ENCODE measurements at places on chromosomes 13 and 19.
A peak's percentile ranks its signal among the peaks of the same experiment; 100 is the strongest.

DNA sequence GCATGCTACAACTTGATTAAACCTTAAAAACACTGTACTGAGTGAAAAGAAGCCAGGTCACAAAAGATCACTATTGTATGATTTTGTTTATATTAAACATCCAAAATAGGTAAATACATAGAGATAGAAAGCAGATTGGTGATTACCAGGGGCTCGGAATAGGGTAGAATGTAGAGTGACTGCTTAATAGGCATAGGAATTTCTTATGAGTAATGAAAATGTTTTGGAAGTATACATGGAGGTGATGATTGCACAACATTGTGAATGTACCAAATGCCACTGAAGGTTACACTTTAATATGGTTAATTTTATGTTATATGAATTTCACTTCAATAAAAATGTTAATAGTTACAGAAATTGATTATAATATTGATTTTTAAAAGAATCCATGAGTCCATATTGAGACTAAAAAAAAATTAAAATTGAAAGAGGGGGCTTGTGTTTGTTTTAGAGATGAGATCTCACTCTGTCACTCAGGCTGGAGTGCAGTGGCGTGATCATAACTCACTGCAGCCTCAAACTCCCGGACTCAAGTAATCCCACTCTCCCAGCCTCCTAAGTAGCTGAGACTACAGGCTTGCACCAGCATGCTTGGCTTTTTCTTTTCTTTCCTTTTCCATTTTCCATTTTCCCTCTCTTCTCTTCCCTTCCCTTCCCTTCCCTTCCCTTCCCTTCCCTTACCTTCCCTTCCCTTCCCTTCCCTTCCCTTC, 85.1 kb downstream of the FNDC3A start:
- no peak for DNase-seq

DNA sequence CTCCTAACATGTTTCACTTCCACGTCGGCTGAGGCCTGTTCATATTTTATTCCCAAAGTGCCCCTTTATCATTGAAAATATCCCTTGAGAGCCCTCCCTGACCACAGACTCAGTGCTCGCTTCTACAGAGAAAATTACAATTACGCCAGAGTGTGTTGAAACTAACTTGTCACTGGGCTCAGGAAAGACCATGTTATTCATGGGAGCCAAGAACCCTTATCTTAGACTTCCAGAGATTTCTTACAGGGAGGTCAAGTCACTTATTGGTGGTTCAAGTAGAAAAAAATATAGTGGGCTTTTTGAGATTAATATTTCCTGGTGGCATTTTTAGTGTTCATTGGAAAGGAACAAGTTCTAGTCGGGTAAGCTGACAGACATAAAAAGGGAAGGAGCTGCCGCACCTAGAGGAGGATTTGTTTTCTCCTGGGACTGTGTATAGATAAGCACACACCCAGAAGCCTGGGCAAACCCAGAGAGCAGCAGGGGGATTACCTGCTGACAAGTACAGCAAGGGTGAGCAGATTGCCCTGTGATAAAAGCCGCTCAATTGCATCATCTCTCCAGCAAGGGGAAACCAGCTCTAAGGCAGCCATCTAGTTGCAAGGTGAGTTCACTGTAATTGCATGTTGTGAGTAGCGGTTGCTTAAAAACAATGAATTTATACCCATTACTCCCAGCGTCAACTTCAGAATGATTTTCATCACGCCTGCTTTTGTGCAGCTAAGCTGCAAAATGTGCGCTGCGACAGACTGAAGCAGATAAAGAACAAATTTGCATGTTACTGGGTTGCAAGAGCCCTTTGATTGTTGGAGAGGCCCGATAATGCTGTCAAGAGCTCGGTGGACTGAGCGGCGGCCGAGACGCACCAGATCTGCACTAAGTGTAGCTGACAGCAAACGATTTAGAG, 46.2 kb downstream of the DCT start:
- peak; percentile 65 for DNase-seq

- no peak for DNase-seq
Measured at GRCh38 chr13:30634838-30635237, 17.1 kb downstream of the USPL1 start.

DNA sequence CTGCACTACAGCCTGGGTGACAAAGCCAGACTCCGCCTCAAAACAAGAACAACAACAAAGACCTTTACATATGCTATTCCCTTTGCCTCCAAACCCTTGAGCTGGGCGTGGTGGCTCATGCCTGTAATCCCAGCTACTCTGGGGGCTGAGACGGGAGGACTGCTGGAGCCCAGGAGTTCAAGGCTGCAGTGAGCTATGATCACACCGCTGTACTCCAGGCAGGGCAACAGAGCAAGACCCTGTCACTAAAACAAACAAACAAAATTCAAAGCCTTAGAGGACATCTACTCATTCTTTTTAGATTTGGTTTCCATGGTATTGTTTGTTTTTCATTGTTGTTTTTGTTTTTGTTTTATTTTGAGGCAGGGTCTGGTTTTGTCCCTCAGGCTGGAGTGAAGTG, 7.8 kb downstream of the ACER1 start:
- no peak for DNase-seq

GRCh38 chr19:45884682-45885555, 1.0 kb downstream of the IRF2BP1 start:
- no peak for DNase-seq

- DNase-seq: no peak
Measured at GRCh38 chr19:14395710-14396336, 14.6 kb downstream of the ADGRE5 start.

GRCh38 chr19:13240312-13241022, 90.3 kb downstream of the IER2 start:
- peak; percentile 13 for DNase-seq

DNA sequence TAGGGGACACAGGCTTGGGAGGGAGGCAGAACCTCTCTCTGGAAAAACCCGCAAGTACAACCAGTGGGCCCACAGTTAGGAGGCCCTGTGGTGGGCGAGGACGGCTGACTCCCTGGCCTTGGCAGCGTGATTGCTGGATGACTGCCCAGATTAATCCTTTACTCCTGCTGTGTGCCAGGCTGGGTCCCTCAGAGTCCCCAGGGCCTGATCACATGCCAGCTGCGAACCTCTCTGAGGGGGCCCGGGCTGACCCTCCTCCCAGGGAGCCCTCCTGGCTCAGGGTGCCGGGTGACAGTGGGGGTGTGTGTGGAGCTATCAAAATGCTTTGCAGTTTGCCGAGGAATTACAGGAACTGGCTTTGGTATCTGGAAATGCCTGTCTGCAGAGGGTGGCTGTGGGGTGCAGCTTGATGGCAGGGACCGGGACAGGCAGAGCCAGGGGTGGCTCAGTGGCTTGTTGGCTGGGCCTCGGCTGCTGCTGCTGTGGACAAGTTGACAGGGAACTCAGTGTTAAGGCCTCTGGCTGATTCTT, 48.9 kb downstream of the DNM2 start:
- DNase-seq: no peak

DNA sequence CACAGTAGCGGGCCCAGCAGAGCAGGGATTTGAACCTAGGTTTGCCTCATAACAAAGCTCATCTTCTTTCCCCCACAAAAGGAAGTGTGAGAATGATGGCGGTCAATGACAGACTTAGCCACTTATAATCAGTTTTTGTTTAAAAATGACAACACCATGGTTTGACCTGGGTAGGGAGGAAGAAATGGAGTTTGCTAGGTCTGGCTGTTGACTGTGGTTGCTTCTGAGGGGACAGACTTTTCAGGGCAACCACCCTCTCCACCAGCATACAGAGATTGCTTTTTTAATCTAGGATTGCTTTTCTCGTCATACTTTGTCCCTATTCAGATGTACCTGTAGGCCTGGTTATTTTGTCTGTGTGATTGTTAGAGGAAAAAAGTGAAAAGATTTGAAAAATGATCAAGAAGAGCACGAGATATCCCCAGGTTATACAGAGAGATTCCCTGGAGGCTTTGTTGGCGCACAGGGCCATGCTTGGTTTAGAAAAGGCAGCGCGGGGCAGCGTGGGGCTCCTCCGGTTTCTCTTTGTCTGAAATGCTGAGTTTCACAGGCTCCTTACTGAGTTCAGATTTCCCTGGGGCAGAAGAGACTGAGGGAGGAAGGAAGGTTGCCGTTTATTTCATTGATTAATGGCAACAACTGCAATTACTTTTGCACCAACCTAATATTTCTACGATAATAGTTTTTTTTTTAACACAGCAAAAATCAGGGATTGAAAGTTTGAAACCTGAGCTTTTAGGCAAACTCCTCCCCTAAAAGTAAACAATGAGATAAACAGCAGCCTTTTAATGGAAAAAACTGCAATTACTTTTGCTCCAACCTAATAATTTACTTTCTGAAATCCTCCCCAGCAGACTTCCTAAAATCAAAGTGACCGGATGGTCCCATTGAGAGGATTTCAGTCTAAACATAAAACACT, 97.0 kb upstream of the RNF113B start:
- DNase-seq: no peak

DNA sequence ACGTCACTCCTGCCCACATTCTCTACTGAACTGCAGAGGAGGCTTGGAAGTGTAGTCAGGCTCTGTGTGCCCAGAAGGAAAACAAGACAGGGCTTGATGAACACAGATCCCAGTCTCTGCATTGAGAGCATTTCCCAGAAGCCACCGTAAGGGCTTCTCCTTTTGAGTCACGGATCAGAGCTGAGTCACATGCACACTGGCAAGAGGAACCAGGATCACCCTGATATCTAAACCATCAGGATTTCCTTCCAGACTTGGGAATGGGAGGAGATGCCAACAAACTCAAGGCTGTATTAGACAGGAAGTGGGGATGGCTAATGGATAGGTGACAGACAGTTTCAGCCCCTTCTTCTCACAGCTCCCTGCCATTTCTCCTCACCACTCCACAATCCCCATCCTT, 17.7 kb upstream of the FBXO17 start:
- no peak for DNase-seq

DNA sequence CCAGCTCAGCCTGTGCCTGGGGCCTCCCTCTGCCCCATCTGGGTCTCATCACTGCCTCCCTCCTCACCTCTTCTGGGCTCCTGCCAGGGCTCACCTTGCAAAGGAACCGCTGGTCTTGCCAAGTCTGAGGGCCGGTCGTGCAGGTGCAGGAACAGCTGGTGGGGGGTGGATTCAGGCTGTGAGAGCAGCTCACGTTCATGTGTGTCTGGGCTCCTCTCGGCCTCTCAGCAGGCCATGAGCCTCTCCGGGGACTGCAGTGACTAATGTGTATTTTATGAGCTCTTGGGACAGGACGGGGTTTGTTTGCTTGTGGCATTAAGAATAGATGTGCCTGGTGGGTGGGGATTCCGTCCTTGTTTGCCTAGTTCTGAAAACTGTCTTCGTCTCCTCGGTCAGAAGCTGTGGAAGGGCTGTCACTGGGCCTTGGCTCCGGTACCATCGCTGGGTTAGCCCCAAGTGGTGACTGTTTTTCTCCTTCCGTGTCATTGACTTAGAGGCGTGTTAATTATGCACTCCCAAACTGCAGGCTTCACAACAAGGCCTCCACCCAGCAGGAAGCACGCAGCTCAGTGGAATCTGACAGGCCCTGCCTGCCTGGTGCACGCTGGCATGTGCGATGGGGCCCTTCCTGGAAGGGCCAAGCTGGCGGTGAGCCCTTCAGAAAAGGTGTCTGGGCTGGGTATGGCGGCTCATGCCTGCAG, 77.6 kb downstream of the KDM4B start:
- DNase-seq: no peak

DNA sequence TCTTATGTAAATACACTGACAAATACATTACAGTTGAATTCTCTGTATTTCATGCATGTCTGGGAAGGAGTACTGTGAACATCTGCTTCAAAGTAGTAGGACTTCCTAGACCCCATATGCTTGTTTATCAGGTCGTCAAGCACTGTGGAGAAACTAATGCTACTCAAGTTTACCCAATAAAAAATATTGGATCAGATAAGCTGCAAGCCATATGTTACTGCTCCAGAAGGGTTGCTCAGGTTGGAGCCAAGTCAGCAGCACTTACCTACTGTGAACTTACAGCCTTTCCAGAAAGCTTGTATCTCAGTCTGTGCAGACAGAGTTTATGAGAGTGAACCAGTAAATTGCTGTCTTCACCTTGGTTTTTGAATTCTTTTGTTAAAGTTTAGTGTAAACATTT, 36.2 kb downstream of the SLAIN1 start:
- DNase-seq: no peak

DNA sequence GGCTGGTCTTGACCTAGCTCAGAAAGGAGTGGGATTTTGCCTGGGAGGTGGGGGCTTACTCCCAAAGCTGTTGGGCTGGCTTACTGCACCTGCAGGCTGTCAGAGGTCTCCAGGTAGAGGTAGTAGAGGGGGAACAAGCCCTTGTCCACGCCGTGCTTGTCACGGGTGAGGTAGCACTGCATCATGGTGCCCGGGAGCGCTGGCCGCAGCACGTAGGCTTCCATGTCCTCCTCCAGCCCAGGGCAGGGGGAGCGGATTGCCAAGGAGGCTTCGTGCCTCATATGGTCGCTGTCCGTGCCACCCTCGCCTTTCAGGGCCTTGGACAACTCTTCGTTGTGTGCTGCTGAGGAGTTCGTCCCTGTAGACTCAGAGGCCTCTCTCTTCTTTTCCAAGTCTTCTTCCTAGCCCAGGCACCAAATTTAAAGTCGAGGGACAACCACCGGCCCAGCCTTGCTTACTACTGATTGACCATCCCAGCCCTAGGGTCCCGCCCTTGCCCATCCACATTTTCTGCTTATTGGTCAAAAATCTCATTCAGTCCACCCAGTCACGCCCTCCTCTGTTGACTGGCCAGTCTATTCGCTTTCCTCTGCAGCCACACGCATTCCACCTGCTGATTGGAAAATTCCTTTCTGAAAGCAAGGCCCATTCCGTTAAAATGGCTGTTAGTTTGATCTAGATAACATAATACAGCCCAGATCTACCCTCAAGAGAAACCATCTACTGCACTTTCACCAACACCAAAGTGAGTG, 10.5 kb downstream of the TULP2 start:
- DNase-seq: no peak

DNA sequence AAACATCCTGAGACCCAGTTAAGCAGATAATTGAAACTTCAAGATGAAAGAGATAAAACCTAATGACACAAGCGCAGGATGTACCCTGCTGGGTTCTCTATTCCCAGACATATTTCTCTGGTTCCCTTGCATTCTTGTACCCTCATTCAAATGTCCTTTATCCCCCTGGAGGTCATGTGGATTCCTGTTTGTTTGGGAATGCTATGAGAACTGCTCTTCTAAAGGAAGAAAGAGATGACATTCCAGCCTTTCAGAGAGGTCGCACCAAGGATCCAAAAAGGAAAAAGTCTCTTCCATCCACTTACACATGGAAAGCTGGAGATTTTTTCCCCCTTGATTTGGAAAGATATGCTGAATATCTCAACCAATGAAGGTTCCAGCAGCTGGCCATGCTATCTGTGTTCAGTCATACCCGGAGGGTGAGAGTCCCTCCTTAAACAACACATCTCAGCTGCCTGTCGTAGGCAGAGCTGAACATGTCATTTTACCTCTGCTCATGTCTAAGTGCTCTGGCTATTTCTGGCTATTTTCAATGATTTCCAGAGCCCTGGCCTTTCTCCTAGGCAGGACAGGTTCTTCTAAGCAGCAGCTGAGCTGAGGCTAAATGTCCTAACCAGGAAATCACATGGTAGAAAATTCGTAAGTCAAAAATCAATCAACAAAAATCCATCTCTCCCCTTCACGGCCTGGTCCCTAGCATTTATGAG, 52.5 kb downstream of the C13orf42 start:
- no peak for DNase-seq
